Aortic smooth muscle cell (primary cell): ENCODE measurements at places on chromosomes 12 and 14. TPM values are rescaled to one million over a fixed set of nuclear protein-coding genes. Genes with fewer than 3 reads are reported as not detected.

Gene DTX1
- not detected in 2 replicates for total RNA-seq

Gene TCL1B
- total RNA-seq: not detected in 2 replicates

Gene COL2A1
- total RNA-seq: not detected in 2 replicates

Gene LAG3
- total RNA-seq: under 0.01 and 0.12 TPM in 2 replicates

Gene TAS2R8
- not detected in 2 replicates for total RNA-seq

Gene KRT86
- under 0.01 and 0.81 TPM in 2 replicates for total RNA-seq

Gene YAF2
- 11.4 and 12.7 TPM in 2 replicates for total RNA-seq

Gene GLT1D1
- total RNA-seq: not detected in 2 replicates

Gene CLEC12A
- not detected in 2 replicates for total RNA-seq

Gene SAMD15
- 2.0 and 2.8 TPM in 2 replicates for total RNA-seq

Gene OR4N2
- not detected in 2 replicates for total RNA-seq

Gene CMA1
- total RNA-seq: not detected in 2 replicates

Gene NOP9
- 16.8 and 22.3 TPM in 2 replicates for total RNA-seq

Gene PTHLH
- total RNA-seq: 6.0 and 15.5 TPM in 2 replicates

Gene SDR9C7
- total RNA-seq: not detected in 2 replicates

Gene ACTR6
- 12.6 and 14.4 TPM in 2 replicates for total RNA-seq

Gene MYBPC1
- total RNA-seq: not detected in 2 replicates

Gene VRTN
- total RNA-seq: not detected in 2 replicates

Gene MYRFL
- 0.06 TPM in 1 of 2 replicates, not detected in the other for total RNA-seq

Gene GALNT8
- under 0.01 TPM in 1 of 2 replicates, not detected in the other for total RNA-seq

Gene TMTC1
- total RNA-seq: 27.0 and 101 TPM in 2 replicates

Gene KCNC2
- not detected in 2 replicates for total RNA-seq

Gene CCDC177
- not detected in 2 replicates for total RNA-seq

Gene INSM2
- not detected in 2 replicates for total RNA-seq

Gene METTL1
- total RNA-seq: 3.6 and 5.5 TPM in 2 replicates

Gene GALNT6
- 5.0 and 5.3 TPM in 2 replicates for total RNA-seq

Gene STAC3
- total RNA-seq: 0.40 and 0.50 TPM in 2 replicates

Gene RNU4-1
- total RNA-seq: under 0.01 TPM in 1 of 2 replicates, not detected in the other

Gene ASIC1
- 1.3 and 1.4 TPM in 2 replicates for total RNA-seq
